ENCODE measurements at places on chromosomes 16 and 17.

DNA sequence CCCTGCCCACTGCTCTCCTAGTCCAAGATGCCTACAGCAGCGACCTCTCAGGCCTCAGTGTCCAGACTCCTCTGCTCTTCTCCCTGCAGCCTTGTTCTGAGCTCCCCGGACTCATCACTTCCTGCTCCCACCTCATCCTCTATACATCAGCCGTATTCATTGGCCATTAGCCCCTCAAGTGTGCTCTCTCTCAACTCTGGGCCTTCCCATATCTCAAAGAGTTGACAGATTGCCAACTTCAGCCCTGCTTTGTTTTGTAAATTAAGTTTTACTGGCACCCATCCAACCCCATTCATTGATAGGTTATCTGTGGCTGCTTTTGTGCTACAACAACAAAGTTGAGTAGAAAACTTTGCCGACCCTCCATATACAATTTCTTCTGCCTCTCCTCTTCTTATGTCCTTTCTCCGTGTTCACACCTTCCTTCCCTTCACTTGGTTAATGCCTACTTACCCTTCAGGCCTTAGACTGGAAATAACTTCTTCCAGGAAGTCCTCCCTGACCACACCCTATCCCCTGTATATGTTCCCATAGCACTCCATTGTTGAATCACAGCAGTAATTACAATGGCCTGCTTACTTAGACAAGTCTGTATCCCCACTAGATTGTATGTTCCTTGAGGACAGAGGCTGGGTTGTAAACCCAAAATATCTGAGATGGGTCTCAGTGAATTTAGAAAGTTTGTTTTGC lies 63.4 kb upstream of the TANC2 start:
- no peak for DNase-seq

DNA sequence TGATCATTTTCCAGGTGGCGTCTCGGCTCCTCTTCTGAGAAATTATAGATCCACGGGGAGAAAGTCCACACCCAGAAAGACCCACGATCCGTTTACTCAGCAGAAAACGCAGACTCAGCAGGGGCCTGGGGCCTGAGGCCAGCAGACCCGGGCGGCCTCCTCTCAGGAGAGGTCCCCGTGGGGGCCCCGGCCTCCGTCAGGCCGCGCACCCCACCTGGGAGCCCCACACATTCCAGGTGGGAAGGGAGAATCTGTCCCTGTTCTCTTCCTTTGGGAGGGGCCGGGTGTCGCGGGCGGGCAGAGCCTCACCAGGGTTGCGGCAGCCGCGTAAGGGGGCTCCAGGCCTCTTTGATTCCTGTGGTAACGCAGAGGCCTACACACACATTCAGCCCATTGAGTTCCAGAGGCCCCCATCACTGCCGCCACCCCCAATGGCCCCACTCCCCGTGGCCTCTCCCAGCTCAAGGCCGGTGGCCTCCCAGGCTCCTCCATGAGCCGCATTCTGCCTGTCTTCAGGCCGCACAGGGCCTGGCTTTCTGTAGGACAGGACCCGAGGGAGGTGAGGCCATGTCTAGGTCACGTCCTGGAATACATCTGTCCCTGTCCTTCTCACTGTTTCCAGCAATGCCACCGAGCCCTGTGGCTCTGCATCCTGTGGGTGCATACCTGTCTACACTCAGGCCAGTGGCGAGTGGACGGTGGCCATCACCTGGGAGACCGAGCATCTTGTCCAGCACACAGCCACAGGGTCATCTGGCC lies 1.6 kb upstream of the IGFALS start:
- no peak for DNase-seq

DNA sequence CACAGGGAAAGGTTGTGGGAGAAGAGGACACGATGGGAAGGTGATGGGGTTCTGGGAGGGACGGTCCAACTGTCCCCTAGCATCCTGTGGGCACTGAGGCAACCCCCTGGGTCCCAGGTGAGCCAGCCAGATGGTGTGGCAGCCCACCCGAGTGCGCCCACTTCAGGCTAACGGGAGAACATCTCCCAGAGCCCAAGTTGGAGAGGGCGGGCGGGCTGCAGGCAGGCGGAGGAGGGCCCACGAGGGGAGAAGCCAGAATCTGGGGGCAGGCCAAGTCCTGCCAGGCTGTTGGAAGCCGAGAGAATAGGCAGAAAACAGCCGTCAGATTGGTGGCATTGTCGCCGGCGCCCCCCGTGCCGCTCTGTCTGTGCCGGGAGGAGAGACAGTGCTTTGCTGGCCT lies 13.8 kb upstream of the ABCC3 start:
- DNase-seq = peak; percentile 79

GRCh38 chr16:89122322-89122851 lies 28.7 kb downstream of the ACSF3 start:
- DNase-seq = peak; percentile 71

DNA sequence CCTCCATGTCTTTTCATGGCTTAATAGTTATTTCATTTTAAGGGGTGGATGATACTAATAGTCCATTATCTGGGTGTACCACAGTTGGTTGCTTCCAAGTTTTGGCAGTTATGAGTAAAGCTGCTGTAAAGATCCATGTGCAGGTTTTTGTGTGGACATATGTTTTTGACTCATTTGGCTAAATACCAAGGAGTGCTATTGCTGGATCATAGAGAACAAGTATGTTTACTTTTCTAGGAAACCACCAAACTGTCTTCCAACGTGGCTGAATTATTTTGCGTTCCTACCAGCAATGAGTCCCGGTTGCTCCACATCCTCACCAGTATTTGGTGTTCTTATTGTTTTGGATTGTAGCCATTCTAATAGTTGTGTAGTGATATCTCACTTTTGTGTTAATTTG lies 181.9 kb downstream of the SPECC1 start:
- DNase-seq = no peak

DNA sequence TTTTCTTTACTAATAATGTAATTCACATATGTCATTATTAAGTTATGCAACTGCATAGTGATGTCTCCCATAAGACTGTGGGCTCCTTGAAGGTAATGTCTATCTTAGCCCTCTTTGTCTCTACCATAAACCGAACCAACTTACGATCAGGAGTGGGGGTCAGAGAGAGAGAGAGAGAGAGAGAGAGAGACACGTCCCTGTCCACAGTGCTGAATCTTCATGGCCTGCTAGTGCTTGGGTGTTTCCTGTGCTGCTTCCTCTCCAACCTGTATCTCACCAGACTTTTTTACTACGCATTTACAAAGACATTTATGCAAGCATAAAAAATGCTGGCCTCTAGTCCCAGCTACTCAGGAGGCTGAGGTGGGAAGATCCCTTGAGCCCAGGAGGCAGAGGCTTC lies 52.2 kb upstream of the HAPSTR1 start:
- DNase-seq = peak; percentile 29

- DNase-seq = no peak
Measured at GRCh38 chr17:37662353-37662752, 19.1 kb upstream of the DDX52 start.

- DNase-seq = no peak
Measured at GRCh38 chr17:60107526-60108257, 29.0 kb upstream of the HEATR6 start.

GRCh38 chr17:79242873-79243602 lies 168.4 kb downstream of the ENGASE start:
- no peak for DNase-seq

- no peak for DNase-seq
Measured at GRCh38 chr17:36870720-36870999, 66.6 kb upstream of the LHX1 start.
